Stimulated activated naive CD8-positive, alpha-beta T cell treated with anti-CD3 and anti-CD28 coated beads, Interleukin-15, amount 100 ng/mL, for 72 hours (primary cell): ENCODE measurements at places on chromosomes 7 and 10.

- no peak for DNase-seq
Observed at GRCh38 chr7:155244675-155245074, 53.0 kb upstream of the INSIG1 start.

- DNase-seq: no peak
Observed at GRCh38 chr7:119377861-119378260, 895.1 kb upstream of the KCND2 start.

GRCh38 chr7:42739638-42740037 is 172.2 kb downstream of the C7orf25 start:
- DNase-seq: no peak

DNA sequence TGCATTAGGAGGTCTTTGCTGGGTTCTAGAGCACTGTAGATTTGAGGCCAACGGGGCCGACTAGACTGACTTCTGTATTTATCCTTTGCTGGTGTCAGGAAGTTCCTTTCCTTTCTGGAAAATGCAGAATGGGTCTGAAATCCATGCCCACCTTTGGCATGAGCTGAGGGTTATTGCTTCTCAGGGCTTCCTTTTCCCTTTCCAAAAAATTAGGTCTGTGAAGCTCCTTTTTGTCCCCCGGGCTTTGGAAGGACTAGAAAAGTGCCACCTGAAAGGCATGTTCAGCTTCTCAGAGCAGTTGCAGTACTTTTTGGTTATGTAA is 675 bp downstream of the IL6 start:
- DNase-seq: no peak

- no peak for DNase-seq
Observed at GRCh38 chr10:11379771-11380170, 231.7 kb downstream of the USP6NL start.

DNA sequence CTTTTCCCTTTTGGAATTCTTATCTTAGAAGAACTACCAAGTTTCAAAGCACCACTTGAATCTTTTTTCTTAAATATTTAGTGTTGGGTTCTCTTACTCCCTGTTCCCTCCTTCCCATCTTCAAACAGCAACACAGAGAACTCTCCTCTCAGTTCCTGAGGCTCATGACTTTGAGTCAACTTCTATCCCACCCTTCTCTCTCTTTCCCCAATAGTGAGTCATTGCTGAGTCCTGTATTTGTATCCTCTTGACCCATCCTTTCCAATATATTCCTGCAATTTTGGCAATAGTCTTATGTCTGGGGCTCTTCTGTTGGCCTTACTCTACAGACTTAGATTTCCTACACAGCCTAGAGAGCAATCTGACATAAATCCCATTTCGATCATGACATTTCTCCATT is 20.8 kb upstream of the JCAD start:
- DNase-seq: no peak

DNA sequence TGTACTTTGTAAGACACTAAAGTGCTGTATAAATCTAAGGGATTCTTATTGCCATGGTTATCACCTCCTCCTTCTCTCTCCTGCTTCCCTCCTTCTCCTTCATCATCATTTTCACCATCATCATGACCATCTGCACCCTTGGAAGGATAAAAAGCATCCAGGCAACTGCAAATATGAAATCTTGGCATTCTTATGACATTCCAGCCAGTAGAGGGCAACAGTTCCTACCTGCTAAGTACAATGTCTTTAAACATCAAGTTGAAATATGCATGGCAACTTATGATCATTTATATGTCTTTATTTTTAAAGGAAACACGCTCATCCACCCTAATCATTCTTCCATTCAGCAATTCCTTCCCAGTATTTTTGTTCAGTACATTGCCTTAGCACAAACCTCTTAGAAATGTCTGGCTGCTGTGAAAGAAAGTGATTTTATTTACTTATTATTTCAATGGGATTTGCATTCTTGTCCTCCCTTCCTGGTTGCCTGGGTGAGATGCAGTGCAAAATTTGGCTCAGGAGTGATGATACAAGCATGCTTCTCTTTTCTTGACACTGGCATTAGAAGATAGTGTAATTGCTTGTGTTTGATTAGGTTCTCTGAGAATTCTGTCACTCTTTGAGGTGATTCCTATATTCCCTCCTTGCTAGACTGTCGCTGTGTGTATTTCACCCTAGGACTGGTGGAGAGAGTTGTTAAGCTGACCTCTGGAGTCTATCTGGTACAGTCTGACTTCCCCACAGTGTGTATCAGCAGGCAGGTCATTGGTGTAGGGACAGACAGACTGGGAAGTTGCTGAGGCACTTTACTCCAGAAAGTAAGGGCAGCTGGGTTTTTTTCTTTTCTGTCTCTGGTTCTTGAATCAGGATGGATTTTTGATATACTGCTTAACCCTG is 188.5 kb upstream of the BMPER start:
- no peak for DNase-seq

DNA sequence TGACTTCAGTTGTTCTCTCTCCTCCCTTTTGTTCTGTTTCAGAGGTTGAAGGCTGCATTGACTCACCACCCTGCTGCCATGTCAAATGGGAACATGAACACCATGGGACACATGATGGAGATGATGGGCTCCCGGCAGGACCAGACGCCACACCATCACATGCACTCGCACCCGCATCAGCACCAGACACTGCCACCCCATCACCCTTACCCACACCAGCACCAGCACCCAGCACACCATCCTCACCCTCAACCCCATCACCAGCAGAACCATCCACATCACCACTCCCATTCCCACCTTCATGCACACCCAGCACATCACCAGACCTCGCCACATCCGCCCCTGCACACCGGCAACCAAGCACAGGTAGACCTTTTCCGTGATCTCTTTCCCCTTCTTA is 154.0 kb downstream of the TRIL start:
- DNase-seq: no peak

DNA sequence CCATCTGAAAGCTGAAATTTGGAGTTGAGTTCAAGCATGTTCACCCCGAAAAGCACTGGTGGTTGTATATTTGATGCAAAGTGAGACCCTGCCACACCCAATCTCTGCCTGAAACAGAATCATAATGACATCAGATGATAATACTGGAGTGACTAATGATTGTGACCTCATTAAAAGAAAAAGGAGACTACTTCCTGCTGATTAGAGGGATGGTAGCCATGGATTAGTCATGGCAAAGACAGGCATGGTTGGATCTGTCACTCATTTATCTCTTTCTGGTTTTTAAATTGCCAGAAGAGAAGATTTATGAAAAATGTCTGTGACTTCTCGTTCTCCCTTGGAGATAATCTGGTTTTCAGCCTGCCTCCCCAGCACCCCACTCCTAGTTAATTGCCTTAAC is 101.2 kb downstream of the BAMBI start:
- DNase-seq: no peak

GRCh38 chr7:106448992-106449859 is 164.4 kb upstream of the NAMPT start:
- no peak for DNase-seq

DNA sequence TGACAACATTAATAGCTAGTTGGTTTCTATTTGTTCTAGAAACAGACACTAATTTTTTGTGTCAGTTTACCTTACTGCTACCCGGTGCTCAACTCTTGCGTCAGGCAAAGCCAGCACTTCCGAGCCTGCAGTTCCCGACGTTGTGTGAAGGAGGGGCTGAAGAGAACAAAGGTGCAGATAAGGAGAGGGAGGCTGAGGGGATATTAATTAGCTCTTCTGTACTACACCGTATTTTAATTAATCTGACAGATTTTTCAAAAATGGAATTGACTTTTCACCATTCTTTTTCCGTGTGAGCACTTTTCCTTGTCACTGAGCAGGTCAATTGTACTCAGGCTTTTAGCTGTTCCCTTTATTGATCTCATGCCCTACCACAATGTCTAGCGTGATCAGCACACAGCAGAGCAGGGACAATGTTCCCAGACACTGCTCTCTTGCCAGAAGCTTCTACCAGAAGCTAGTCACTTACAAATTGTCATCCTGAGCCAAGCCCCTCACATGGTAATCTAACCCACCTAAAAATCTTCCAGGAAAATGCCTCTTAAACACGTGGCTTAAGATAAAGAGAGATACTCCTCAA is 650.5 kb upstream of the MKI67 start:
- no peak for DNase-seq

GRCh38 chr10:104139221-104139620 is 17.2 kb downstream of the SFR1 start:
- DNase-seq: no peak

DNA sequence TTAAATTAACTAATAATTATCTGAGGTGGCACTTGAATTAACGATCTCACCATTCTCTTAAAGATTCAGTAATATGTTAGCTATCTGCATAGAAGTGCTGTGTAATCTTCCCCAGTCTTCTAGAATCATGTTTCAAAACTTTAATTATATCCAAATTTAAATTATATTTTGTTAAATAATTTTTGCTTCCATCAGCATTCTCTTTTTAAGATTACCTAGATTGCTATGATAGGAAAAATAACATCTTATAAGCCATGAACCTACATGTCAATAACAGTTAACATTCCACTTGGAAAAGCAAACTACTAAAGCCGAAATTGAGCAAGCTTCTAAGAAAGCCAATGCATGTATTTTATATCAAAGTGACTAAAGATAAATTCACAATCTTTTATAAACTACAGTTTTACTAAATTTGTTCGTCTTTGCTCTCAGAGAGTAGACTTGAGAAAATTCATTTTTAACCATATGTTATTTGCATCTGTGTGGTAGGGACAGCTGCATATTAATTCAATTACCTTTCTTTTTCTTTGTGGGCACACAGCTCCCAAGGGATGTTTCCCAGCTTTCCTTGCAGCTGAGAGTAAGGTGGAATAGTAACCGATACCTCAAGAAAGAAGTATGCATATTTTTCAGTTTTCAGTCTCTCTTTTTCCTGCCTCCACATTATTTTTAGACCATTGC is 105.4 kb upstream of the ABCB5 start:
- no peak for DNase-seq

DNA sequence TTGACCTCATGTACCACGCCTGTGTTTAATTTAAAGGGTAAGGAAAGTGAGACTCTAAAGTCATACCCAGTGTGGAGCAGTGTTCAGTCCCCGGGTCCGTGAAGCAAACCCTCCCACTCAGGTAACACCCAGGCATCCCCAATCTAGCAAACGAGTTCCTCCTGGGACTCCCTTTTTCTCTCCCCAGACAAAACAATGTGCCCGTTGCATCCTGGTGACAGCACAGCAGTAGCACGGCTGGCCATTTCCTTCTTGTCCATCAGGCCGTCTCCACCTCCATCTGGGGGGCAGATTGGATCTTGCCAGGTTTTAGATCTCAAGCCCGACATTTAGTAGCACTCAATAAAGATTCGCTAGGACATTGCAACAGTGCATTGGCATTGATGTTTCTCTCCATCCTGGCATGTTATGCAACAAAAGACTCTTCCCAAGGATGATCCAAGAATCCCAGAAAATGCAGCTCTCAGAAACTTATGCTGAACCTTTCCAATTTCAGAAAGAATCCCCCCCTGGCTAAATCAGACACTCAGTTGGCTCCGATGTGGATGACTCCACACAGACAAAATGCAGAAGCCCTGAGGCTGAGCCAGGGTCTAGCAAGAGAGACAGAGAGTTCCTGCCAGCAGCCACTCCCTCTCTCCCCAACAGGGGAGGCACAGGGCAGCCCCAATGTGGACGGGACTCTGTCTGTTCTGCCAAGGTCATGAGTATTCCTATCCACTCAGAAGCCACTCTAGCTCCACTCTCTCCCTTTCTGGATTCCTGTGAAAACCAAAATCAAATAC is 274.5 kb upstream of the MGMT start:
- DNase-seq: no peak

DNA sequence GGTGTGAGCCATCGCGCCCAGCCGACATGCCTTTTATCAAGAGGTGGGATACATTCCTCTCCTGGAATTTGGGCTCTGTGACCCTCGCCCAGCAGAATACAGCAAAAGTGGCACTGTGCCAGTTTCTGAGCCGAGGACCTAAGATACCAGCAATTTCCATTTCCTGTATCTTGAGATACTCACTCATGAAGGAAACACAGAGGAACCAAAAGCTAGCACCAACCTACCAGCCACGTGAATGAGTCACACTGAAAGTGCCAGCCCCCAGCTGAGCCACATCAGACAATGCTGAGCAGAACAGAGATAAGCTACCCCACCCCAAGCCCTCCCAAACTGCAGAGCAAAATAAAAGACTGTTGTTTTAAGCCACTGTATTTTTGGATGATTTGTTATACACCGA is 56.3 kb downstream of the CACUL1 start:
- DNase-seq: peak; percentile 90

DNA sequence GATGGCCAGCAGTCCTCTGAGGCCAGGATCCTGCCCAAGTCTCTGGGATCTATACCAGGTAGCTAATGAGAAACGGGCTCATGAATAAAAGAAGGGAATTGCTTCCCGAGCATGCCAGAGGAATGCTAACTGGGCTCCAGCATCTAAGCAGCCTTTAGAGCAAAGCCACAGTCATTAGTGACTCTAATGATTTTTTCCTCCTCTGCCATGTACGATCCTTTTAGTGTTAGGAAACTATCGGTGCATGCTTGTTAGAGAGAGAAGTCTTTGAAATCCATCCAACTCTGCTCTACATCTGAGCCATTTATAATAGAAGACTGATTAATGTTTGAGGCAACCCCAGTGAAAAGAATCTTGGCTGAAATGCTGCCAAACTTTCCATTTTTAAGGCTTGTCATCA is 124.9 kb upstream of the TCERG1L start:
- DNase-seq: no peak

DNA sequence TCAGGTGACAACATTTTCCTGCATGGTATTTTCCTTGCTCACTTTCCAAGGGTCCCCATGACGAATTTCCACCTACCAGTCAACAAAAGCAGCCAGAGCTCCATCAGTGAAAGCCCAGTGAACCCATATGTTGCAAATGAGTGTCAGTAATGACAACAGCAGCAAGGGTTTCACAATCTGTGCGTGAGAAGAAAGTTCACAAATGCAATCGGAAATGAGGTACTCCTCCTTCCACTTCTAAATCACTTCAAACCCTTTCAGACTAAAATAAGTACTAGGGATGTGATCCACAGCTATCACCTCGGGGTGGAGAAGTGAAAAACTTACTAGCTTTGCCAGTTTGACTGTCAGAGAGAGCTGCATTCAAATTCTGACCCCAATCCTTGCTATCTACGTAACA is 55.6 kb upstream of the BET1 start:
- no peak for DNase-seq

DNA sequence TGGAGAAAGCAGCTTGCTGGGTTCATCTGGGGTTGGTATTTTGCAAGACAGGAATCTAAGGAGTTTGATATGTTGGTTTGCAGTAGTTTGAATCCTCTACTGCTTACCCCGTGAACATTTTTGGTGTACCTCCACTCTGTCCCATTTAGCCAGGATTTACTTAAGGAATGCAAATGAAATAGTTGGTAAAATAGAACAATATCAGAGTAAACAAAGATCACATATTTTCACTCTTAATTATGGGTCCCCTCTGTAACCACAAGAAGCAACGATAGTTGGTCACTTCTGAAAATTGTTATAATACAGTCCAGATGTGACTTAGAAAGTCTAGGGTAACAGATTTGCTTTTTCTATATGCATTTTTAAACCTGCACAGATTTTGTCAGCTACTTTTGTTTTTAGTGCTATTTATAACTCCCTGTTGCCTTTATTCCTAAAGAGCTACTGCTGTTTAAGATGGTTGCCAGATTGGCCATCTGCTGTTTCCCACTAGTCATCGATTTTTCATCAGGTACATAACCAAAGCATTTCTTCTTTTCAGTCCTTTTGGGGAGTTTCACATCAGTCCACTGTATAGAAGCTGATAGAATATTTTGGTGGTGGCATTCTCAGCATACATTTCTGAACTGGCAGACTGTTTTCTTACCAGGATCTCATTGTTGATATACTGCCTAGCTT is 37.6 kb downstream of the MAPK8 start:
- no peak for DNase-seq
